ENCODE measurements at places on chromosomes 12 and 14. TPM values are rescaled to one million over a fixed set of nuclear protein-coding genes. Genes with fewer than 3 reads are reported as not detected.

Gene VWF
- 8.2 TPM for total RNA-seq

Gene SERPINA9
- total RNA-seq, result not detected

Gene SLC41A2
- total RNA-seq, result 147 TPM

DNA sequence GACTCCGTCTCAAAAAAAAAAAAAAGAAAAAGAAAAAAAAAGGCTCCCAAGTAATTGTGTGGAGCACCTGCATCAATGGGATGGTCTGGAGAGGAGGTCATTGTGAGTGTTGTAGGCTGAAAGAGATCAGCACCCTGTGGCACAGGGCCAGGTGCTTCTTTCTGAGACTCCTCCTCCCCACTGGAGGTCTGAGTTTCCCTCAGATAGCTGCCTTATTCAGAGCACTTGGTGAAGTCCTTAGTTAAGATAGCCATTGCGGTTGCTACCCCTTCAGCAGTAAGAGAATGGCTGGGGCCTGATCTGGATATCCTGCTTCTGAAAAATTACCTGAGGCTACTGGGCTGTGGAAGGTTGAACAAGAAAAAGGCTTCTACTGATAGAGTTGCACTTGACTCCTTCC lies 69.8 kb downstream of the ANO6 start:
- no peak for DNase-seq

DNA sequence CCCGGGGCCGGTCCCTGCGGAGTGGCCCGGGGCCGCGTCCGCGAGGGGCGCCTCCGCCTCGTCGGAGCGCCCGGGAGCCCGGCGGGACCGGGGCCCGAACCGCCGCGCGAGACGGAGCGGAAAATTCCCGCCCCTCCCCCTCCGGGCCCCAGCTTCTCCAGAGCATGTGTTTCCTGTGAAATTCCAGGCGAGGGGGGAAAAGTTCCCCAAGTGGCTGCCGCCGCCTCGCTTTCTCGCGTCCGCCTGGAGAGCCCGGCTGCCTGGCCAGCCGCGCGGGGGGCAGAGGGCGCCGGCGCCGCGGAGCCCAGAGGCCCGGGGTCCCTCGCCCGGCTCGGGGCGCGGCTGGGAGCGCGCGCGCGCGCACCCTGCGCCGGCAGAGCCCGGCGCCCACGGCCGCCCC lies 904 bp downstream of the CACNA1C start:
- DNase-seq, result no peak

- no peak for DNase-seq
These were observed 25.6 kb downstream of the KCNK13 start for GRCh38 chr14:90087433-90087832.

DNA sequence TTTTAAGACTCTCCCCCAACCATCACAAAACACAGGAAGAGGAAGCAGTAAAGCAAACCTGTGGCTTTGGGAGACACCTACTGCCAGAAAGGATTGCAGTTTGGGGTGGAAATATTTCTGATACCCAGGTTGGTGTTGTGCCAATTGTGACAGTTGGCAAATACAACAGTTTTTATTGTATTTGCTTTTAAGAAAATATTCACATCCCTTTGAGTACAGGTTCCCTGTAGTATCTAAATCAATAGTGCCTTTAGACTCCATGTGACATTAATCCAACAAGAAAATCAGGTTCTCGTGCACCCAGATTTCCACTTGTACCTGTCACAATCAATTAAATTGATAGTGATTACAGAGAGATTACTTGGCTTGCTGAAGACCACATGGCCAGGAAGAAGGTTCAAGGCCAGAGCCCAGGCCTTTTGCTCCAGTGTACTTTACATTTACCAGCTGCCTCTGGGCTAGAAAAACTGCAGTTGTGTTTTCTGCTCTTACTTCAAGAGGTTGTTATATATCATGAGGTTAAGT lies 361.2 kb downstream of the ATP23 start:
- no peak for DNase-seq

DNA sequence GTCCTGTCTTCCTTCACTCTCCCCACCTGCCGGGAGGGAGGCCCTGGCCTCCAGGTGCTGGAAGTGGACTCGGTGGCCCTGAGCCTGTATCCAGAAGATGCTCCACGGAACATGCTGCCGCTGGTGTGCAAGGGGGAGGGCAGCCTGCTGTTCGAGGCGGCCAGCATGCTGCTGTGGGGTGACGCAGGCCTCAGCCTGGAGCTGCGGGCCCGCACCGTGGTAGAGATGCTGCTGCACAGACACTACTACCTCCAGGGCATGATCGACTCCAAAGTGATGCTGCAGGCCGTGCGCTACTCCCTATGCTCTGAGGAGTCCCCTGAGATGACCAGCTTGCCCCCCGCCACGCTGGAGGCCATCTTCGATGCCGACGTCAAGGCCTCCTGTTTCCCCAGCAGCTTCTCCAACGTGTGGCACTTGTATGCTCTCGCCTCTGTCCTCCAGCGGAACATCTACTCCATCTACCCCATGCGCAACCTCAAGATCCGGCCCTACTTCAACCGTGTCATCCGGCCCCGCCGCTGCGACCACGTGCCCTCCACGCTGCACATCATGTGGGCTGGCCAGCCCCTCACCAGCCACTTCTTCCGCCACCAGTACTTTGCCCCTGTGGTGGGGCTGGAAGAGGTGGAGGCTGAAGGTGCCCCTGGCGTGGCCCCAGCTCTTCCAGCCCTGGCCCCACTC lies 8.8 kb downstream of the VRTN start:
- DNase-seq, result no peak
